ENCODE measurements at places on chromosomes 4 and X.

DNA sequence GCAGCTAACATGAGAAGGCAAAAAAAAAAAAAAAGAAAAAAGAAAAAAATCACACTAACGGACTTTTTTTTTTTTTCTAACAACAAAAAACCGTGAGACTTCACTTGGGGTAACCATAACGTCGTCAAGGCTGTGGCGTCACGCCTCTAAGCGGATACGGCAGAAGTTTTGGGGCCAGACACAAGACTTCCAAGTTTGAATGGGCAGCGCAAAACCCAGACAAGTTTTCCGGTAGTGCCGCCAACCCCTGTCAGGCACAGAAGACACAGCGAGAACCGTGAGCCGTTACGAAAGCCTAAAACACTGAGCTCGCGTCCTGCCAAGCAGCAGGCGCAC lies 556 bp upstream of the SMARCA5 start:
- peaks cover 27% of the 10 kb centered on the region for H3K4me1 ChIP-seq
- no peak for DNase-seq
- peak overlapping the region; percentile 83 for H3K4me3 ChIP-seq

- no peaks in the 10 kb centered on the region for H3K4me1 ChIP-seq
- no peaks in the 10 kb centered on the region for H3K27me3 ChIP-seq
- no peak overlapping the region for H3K4me3 ChIP-seq
- no peak for DNase-seq
- H3K27ac ChIP-seq: no peak overlapping the region
These were observed 9.6 kb upstream of the GRSF1 start for GRCh38 chr4:70849291-70849690.

DNA sequence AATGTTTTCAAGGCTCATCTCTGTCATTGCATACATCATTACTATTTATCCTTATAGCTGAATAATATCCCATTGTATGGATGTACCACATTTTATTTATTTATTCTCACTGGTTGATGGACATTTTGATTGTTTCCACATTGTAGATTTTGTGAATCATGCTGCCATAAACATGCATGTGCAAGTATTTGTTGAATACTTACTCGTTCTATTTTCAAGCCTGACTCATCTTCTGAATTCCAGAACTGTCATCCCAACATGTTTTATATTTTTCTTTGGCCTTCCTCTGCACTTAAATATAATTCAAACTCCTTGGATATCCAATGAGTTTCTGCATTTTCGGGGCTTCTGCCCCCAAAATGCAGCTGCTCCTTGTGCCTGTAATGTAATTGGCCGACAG lies 77.6 kb downstream of the MXRA5 start:
- no peak overlapping the region for H3K27ac ChIP-seq
- no peaks in the 10 kb centered on the region for H3K36me3 ChIP-seq
- no peaks in the 10 kb centered on the region for H3K4me1 ChIP-seq
- no peaks in the 10 kb centered on the region for H3K27me3 ChIP-seq
- no peak overlapping the region for H3K4me3 ChIP-seq

- peak overlapping the region; percentile 58 for H3K4me3 ChIP-seq
- no peaks in the 10 kb centered on the region for H3K4me1 ChIP-seq
- peaks cover 5% of the 10 kb centered on the region for H3K27me3 ChIP-seq
- peak overlapping the region; percentile 1 for H3K27ac ChIP-seq
These were observed 1.3 kb downstream of the HS3ST1 start for GRCh38 chr4:11427121-11427996.

Data from upper lobe of left lung (tissue), 6 donors.